Kidney epithelial cell (primary cell): ENCODE measurements at places on chromosomes 16 and 17. TPM values are rescaled to one million over a fixed set of nuclear protein-coding genes. Genes with fewer than 3 reads are reported as not detected.

Gene DUSP3
- total RNA-seq: 117 and 122 TPM in 2 replicates

Gene TRPV2
- total RNA-seq: 2.6 and 3.8 TPM in 2 replicates

Gene UMOD
- total RNA-seq: 0.07 TPM in 1 of 2 replicates, not detected in the other

Gene EMC8
- 51.8 and 60.7 TPM in 2 replicates for total RNA-seq

Gene NPEPPS
- 71.0 and 72.7 TPM in 2 replicates for total RNA-seq

Gene TNFRSF13B
- not detected in 2 replicates for total RNA-seq

Gene CRYBA1
- total RNA-seq: not detected in 2 replicates

Gene TSR1
- total RNA-seq: 44.8 and 49.1 TPM in 2 replicates

Gene KRTAP4-3
- not detected in 2 replicates for total RNA-seq

Gene LGALS9
- total RNA-seq: 1.9 and 3.4 TPM in 2 replicates

Gene KRTAP1-5
- total RNA-seq: not detected in 2 replicates

Gene SLC6A2
- total RNA-seq: not detected in 2 replicates

Gene TRIM72
- total RNA-seq: not detected in 2 replicates

Gene JPH3
- 1.9 and 2.1 TPM in 2 replicates for total RNA-seq

Gene DPEP3
- total RNA-seq: not detected in 2 replicates

Gene DLX4
- 0.21 and 0.50 TPM in 2 replicates for total RNA-seq

Gene IL34
- 0.25 and 0.82 TPM in 2 replicates for total RNA-seq

Gene RNF222
- 0.14 TPM in 1 of 2 replicates, not detected in the other for total RNA-seq

Gene CD300LB
- total RNA-seq: 0.07 TPM in 1 of 2 replicates, not detected in the other

Gene CCL14
- total RNA-seq: not detected in 2 replicates
